ENCODE measurements at places on chromosomes 7 and 10.

DNA sequence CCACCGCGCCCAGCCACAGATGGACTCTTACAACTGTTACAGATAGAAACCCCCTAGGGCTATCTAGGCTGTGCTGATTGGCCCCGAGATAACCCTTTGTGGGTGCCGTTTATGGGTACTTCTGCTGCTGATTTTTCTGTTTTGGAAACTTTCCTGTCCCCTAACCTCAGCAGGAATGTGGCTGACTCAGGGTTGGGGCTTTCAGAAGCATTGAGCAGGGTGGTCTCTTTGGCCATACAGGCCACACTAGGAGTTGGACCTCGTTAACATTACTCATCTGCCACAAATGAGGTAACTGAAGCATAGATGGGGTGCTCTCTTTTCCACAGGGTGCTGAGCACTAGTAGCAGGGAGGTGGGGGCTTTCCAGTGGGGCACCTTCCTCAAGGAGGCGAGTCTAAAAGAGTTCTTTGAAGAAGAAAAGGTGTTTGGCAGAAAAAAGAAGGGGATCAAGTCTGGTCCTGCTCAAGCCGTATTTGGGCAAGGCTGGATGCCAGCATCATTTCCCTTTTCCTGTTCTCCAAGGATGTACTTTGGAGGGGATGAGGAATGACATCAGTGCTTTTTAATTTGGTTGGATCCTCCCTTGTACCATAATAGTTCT is 6.4 kb downstream of the ZSCAN25 start:
- DNase-seq = no peak

DNA sequence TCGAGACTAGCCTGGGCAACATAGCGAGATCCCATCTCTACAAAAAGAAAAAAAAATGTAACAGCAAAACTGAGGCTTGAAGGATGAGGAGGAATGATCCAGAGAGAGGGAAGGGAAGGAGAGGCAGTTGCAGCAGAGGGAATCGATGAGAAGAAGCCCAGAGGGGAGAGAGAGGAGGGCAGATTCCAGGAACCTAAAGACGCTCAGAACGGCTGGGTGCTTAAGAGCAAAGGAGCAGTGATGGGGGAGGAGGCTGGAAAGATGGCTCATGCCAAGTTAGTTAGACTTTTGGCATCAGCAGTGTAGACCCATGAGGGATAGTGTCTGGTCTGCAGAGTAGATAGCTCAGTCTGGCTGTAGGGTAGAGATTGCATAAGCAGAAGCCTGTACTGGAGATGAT is 10.3 kb upstream of the MUC17 start:
- no peak for DNase-seq

DNA sequence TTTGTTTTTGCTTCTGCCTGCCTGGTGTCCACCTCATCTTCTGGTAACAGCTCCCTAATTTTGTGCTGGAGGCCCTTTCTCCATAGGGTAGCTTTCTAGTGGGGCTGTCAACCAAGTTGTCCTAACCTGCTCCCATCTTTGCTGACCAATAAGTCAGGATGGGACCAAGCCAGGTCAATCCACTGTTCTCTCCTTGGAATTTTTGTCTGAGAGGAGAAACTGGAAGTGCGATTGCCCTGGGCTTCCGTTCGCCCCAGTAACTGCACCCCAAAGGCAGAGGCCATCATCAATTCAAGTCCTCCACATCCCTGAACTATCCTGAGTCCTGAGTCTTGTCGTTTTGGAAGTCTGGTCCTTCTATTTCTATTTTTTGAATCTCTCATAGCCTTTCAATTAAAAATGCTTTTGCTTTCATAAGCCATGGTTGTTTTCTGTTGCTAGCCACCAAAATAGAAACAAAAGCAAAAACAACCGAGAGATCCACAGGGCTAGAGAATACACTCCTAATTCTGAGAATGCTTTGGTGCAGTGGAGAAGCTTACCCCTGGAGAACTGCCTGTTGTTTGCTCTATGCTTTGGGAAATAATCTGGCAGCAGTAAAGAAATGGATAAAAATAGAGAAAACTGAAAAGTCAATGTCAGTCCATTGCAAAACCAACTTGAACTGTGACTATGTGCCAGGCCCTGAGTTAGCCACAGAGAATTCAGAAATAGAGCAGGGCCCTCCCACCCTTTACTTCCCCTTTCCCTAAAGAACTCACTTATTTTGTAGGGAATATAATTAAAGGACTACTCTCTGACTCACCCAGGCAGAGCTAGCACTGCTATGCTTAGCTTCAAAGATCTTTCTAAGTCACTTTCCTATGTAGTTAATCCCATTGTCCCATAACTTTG is 368.1 kb downstream of the CXCL12 start:
- DNase-seq = peak; percentile 68

- DNase-seq = no peak
Measured at GRCh38 chr10:45432113-45432512, 58.1 kb downstream of the ALOX5 start.
